ENCODE measurements at places on chromosomes 12 and 14.

DNA sequence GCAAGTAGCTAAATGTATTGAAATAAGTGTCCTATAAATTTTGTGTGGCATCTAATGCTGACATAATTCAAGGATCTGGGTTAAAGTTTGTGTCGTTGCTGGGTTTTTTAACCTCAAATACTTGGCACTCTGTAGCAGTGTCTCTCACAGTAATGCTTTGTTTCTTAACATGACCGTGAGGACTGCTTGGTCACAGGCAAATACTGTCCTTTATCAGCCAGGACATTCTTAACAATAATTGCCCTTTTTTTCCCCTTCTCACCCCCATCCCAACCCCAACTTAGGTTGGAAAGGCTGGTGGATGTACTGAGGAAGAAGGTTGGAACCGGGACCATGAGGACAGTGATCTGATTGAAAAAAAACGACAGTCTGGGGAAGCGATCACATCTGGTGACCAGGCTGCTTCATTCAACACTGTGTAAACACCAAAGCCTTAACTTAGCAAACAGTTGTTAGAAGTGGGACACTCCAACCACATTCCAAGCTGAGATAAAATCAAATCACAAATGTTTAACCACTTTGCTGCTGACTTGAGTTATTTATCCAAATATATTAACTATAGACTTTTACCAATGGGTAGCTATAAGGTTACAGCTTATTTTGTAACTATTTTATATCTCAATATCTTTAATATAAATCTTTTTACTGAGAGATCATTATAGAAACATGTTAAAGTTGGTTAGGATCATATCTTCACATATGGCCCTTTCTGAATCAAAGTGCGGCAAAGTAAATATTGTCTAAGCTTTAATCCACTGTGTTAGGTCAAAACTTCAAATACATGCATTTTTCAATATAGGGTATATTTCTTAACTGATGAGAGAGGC lies 48.2 kb downstream of the FOXA1 start:
- DNase-seq, result no peak

DNA sequence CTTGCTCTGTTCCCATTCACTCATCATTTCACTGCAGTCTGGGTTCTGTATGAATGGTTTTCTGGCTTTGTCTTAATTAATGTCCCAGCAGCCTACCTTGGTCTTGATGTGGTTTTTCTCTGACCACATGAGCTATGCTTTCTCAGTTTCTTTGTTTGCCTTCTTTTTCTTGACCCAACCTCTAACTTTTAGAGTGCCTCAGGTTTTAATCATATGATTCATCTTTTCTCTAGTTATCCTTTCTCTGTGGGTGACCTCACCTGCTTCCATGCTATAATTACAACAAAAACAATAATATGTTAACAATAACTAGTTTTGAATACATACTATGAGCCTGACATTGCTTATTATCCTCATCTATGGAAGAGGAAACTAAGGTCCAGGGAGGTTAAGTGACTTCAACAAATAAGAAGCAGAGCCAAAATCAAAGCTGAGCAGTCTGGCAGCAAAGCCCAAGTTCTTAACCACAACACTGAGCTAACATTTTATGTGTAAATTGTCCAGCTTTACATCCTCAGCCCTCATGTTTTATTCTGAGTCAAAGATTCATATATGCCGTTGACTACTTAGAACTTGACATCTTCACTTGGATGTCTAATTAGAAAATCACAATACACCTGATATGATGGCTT lies 4.7 kb upstream of the EPYC start:
- no peak for DNase-seq

DNA sequence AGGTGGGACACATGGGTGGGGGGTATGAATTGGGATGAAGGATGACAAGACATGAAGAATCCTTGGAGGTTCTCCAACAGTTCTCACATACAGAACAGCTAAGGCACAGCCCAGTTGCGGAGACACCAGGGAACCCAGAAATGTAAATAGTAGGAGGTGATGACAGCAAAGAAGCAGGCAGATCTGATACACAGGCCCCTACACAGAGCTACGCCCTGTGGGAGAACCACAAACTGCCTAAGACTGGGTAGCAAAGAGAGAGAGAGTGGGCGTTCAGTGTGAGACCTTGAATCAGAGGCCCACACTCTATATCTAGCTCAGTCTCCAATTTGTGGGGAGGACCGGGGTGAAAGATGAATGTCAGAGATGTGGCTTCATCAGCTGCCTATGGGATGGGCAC lies 9.5 kb upstream of the NUMB start:
- peak; percentile 42 for DNase-seq

GRCh38 chr14:74653386-74654138 lies 41.5 kb upstream of the LTBP2 start:
- no peak for DNase-seq

- no peak for DNase-seq
Observed at GRCh38 chr14:87430810-87431209, 562.2 kb downstream of the GALC start.

Measured in stimulated activated CD4-positive, alpha-beta T cell treated with anti-CD3 and anti-CD28 coated beads, Interleukin-2, amount 100 ng/mL, for 4 hours (primary cell).